ENCODE measurements at places on chromosomes 7 and 10.

DNA sequence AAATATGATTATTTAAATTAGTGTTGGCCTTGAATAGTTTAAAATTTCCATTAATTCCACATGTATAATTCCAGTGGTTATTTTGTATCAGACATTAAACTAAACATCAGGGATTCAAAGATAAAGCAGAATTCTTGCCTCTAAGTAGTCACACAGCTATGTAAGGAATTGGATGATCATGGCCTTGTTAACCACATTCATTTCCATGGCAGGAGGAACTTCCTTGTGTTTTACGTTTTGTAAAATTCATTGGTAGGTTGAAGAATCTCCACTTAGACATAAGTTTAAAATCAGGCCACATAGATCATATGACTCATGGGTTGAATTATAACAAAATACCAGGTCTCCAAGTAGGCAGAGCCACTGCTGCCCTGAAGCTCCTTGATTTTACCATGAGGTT is 289.7 kb downstream of the PLXDC2 start:
- no peak for DNase-seq

DNA sequence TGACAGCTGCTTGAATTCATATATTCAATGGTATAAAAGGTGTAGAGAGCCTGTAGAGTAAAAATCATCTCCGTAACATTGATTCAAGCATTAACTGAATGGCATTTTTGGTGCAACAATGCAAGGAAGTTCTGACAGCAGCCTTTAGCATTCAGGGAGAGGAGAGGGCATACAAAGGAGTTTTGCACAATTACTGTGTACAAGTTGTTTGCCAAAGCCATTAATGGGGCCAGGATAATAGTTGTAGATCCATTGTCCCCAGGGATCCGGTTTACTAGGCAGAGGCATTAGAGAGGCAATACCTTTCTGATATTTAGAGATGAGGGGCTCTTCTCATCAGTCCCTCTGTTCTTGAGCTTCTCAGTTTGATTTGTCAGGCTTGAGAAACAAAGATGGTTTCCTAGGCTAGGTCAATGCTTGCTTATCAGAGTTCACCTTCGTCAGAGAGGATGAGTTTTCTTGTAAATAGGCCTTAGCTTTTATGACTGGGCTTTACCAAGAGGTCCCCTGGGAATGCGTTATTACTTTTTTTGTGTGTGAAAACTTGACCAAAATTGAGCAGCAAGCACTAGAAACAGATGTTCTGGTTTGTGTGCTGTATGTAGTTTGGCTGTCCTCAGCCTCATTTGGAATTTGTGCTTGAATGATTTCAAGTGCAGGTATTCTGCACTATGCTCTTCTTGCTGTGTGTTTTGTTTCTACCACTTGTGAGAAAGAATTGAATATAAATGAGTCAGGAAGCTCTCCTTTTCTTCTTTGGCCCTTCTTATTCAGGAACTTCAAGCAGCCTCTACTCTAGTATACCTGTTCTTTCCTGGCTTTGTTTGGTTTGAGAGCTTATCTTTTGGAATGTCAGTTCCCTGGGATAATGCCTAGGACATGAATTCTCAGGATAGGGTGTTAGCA is 32.0 kb downstream of the SND1 start:
- DNase-seq: no peak

GRCh38 chr10:78292982-78293865 is 259.6 kb downstream of the RPS24 start:
- DNase-seq: no peak

DNA sequence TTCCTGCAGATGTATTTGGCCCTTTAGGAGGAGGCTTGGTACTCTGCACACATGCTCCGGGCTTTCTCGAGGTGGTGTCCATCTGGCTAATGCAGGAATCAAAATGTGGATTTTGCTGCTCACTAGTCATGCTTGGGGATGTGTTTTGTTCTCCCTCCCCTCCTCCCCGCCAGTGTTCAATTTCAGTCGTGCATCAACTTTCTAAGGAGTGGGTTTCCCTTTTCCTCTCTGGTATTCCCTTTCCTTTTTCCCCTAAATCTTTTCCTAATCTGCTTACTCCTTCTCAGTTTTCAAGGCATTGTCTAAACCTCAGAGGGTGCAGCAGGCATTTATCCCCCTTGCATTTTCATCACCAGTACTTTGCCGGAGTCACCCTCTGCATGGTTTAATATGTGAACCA is 201.8 kb downstream of the CCDC3 start:
- no peak for DNase-seq

All from CD4-positive, alpha-beta T cell treated with Interleukin-17A for 4 hours (primary cell).